ENCODE measurements at places on chromosomes 2 and 18.

- no peak for DNase-seq
Measured at GRCh38 chr2:217958206-217958883, 44.5 kb downstream of the TNS1 start.

- no peak for DNase-seq
Measured at GRCh38 chr18:70296289-70296688, 7.4 kb downstream of the SOCS6 start.

- DNase-seq, result no peak
Measured at GRCh38 chr2:136131961-136132824, 14.2 kb upstream of the CXCR4 start.

- DNase-seq, result no peak
Measured at GRCh38 chr18:11411048-11411447, 198.3 kb upstream of the SLC35G4 start.

DNA sequence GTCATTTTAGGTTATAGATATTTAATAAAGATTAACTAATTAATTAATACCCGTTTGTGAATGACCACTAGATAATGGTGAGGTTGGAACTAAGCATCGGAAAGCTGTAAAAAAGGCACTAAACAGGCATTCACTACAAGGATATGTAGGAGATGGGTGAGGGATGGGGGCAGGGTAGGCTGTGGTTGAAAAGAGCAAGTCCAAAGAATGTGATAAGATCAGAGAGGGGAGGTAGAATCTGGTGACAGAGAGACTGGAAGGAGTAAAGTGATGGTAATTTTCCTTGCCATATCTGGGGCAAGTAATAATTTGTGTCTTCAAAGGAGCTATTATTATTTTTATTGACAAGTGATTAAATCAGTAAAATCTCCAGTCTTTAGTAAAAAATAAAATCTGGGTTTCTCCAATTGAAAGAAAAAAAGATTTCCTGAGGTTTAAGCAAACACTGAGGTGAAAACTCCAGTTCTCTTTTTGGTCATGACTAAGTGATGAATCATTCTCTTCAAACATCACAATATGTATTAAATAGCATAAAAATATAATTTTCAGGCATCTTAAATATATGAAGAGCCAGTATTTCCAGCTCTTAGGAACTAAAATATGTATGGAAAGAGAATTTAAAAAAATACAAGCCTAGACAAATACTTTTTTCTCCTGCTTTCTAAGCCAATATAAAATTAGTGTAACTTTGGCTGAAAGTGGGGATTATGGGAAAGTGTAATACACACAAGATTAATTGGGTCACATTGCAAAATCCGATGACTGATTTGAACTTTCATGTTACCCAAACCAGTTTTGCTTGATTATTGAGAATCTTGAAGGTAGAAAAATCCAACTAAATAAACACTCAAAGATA lies 259.1 kb upstream of the RBMS1 start:
- no peak for DNase-seq

DNA sequence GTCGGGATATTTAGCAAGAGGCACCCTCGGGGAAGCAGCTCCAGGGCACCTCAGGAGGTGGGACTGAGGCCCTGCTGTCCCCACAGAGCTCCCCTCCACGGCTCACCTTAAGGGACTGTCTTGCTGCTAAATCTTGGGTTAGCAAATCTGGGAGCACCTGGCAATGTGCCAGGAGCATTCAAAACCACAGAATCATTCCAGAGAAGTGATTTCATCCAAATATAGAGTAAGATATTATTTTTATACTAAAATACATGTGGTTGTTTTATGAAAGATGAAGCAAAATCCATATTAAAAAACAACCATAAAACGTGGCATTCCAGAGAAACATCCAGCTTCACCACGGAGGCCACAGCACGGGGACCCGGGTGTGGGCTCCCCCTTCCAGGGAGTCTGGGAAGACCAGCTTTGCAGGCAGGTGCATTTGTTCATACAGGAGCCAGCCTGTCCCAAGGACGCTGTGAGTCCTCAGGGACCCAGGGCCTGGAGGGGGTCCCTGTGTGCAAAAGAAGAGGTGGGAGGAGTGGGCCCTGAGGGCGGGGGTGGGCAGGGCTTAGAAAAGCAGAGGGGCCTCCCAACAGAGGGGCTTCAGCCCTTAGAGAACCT lies 16.3 kb downstream of the HS1BP3 start:
- DNase-seq, result no peak
